ENCODE measurements at places on chromosomes 12 and 14.

DNA sequence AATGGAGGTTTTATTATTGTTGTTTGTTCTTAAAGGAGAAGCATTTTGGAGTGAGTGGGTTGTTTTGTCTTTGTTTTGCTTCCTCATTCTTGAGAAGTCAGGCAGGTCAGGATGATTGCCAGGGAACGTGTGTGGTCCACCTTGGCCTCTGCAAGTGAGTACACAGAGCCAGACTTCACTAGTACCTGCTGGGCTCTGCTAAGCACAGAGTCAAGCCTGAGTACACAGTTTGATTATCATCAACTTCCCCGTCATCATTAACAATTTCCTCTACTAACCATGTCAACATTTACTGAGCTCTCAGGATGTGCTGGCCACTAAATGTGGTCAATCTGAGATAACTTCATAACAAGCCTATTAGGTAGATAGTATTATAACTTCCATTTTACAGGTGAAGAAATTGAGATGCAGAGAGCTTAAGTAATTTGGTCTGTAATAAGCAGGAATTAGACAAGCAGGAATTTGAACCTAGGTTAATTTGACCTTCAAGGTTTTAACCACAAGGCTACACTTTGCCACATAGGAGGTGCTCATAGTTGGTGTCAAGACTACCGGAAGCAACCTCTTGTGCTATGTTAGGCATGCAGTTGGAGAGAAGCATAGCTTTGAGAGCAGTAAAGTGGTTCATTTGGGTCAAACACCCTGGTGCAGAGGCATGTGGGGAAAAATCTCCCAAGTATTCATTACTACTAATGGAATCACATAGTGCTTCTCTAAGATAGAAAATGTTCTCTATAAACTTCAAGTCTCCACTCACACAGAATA lies 178.3 kb downstream of the NUAK1 start:
- DNase-seq, result no peak

GRCh38 chr14:34966413-34966812 lies 16.4 kb upstream of the SRP54 start:
- DNase-seq, result no peak

DNA sequence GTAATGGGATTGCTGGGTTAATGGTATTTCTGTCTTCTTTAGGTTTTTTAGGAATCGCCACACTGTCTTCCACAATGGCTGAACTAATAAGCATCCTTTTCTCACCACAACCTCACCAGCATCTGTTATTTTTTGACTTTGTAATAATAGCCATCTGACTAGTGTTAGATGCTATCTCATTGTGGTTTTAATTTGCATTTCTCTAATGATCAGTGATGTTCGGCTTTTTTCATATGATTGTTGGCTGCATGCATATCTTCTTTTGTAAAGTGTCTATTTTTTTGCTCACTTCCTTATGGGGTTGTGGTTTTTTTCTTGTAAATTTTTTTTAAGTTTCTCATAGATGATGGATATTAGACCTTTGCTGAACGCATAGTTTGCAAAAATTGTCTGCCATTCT lies 377.9 kb downstream of the GALC start:
- DNase-seq, result no peak

- no peak for DNase-seq
Observed at GRCh38 chr12:57012600-57013465, 3.5 kb downstream of the TAC3 start.

DNA sequence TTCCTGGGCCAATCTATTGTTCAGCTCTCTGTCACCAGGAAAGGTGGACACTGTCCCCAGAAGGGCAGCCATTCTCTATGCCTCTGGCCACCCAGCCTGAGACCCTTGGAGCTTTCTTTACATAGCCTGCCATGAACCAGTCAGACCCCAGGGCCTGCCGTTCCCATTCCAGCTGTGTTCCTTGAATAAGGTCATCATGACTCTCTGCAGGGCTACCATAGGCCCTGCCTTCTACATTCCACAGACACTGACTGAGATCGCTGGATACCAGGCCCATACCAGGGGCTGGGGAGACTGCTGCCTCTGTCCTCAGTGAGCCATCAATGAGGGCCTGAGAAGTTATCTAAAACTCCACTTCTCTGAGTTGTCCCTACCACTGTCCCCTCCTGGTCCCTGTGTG lies 75.5 kb downstream of the SYNE3 start:
- DNase-seq, result no peak

DNA sequence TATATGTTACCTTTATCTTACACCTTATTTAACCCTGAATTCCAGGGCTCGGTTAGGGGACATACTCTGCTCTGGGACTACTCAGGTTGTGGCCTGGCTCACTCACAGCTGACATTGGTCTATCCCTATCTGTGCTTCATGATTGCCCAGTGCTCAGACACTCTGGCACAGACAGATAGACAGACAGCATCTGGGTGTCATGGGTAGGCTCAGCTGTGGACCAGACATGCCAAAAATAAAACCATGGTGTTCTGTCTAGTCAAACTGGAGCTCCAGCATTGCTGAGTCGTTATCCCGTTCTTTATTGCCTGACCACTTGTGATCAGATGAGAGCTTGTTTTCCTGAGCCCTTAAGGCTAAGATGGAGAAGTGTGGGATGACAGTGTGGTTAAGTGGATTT lies 29.0 kb downstream of the FBXW8 start:
- DNase-seq, result no peak

DNA sequence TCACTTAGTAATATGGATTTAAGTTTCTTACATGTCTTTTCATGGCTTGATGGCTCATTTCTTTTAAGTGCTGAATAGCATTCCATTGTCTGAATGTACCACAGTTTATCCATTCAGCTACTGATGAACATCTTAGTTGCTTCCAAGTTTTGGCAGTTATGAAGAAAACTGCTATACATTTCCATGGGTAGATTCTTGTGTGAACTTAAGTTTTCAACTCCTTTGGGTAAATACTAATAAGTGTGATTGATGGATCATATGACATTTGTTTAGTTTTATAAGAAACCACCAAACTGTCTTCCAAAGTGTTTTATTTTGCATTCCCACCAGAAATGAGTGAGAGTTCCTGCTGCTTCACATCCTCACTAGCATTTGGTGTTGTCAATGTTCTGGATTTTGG lies 119.2 kb downstream of the NAV3 start:
- no peak for DNase-seq

DNA sequence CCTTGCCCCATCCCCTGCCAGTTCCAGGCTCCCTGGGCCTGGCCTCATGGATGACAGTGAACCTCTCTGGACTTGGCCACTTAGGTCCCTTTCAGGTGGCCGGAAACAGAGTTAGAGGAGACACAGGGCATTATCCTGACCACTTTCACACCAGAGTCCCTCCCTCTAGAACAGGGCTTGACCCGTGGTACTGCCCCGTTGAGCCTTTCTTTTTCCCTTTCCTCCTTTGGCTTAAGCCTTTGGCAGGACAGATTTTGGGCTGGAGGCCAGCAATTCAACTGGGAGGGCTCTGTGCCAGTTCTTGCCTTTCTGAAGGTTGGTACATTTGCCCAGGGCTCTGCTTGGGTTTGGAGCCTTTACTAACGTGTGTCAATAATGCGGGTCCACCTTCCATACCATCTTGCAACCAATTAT lies 22.8 kb downstream of the TPCN1 start:
- DNase-seq, result no peak

- DNase-seq, result no peak
Observed at GRCh38 chr12:111230649-111231048, 138.2 kb downstream of the PHETA1 start.

GRCh38 chr14:100201701-100202100 lies 37.2 kb upstream of the YY1 start:
- DNase-seq, result no peak

DNA sequence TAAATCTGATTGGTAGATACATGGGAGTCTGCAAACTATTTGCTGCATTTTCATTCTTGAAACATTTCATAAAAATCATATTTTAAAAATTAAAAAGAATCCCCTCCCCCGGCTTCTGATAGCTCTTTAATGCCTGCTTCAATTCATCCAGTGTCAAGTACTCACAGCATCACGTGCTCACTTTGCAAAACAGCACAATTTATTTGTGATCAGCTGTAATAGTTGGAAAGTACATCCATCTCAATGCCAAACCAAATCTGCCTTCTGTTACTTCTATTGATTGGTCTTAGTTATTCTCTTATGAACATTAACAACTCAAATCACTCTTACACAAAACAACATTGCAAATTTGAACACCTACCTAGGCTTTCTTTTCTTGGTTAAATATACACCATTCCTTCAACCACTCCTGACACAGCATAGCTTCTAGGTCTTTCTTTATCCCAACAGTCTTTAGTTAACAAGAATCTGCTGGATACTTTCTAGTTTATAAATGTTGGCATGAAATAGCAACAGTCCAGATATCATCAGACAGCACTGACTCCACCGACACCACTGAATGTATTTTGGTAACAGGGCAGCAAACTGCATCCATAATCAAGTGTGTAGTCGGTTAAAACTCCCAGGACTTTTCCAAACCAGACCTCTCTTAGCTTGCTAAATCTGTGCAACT lies 58.0 kb downstream of the PARP11 start:
- no peak for DNase-seq

DNA sequence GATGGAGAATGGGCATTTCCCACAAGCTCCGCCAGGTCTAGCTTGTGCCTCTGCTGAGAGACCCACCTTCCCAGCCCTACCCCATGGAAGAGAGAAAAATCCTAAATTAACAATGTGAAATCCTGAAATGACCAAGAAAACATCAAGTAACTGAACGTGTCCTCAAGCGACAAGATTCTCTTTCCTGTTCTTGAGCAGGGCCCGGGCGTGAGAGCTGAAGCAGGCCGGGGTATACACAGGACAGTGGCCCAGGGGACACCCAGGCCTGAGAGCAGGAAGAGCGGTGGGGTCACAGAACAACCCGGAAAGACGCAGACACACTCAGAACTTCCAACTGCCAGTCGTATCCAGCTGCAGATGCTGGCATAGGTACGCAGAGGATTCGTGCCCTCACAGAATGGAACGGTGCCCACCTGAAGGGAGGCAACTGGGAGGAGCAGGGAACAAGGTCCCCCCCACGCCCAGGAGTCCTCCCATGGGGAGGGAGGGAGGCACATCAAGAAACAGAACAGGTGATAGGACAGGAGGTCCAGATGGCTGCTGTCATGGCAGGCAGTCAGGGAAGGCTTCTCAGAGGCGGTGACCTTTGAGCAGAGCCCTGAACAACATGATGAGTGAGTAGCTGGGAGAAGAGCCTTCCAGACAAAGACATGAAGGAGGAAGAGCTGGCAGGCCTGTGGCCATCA lies 9.1 kb downstream of the RIMBP2 start:
- no peak for DNase-seq

- DNase-seq, result no peak
Observed at GRCh38 chr14:23364164-23365035, 572 bp downstream of the EFS start.

DNA sequence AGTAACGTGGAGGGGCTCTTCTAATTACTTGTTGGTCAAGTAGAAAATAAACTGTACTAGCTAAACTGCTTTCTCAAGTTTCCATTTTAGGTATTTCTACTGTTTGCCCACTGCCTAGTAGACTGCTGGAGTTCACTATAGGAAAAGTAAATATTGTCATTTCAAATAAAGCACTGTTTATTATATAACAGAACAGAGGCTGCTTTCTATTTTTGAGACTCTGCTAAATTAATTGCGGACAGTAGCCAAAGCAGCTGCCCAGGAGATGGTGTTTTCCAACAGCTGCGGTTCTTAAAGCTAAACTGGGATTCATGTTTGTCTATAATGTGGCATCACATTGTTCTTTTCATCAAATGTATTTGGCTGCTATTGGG lies 15.9 kb upstream of the SIX1 start:
- DNase-seq, result no peak

- no peak for DNase-seq
Observed at GRCh38 chr12:52139579-52140062, 52.2 kb downstream of the KRT80 start.

DNA sequence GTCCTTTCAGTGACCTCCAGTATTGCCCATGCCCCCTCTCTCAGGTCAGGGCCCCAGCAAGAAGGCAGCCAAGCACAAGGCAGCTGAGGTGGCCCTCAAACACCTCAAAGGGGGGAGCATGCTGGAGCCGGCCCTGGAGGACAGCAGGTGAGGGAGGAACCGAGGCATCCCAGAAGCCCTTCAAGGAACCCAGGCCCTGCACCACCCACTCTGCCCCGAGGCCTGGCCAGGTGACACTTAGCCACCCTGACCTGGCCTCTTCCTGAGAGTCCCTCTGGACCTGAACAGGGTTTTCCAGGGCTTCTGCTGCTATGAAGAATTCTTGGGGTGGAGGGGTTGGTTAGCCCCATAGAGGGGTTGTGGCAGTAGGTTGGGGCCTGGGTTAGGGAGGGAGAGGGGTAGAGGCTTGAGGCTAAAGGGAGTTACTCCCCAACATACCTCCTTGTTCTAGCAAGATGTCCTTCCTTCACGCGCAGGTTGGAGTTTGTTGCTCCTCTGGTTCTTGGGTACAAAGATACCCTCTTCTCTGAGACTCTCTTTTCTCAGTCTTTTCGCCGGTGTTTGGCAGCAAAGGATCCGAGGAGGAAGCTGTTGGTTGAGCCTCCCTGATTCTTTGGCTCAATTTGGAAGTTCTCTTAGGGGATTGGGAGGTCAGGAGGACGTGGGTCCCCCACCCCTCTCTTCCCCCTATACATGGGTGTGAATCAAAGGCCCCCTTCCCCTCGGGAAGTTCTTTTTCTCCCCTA lies 2.1 kb downstream of the TARBP2 start:
- no peak for DNase-seq

DNA sequence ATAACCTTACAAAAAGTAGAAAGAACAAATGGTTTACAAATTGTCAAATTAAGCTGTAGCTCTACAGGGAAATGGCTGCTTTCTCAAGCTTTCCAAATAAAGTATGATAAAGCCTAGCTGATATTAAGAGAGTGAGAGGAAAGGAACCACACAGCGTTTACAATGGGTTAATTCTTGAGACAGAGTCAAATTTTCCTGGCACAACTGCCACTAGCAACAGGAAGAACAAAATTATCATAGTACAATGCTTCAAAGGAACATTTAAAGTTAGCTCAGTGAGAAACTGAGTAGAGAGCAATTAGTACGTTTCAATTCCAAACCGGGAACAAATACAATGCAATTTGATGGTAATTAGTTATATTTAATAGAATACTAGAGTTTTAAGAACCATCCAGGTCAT lies 116.0 kb downstream of the PPP1R12A start:
- DNase-seq, result no peak

DNA sequence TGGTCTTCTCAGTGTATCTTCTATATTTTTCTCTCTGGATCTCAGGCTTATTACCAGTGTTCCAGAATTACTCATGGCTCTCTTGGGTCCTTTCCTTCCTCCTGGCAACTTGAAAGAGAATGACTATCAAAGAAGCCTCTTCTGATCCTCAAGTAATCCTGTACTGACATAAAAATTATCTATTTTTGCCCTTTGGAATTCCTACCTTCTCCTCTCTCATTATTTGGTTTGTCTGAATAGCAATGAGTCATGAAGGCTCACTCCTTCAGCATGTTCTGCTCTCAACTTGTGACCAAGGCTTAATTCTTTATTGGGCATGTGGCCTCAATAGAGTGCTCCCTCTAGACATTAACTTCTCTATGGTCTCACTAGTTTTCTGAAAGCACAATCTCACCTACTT lies 553.6 kb upstream of the ATP2B1 start:
- DNase-seq, result no peak

- DNase-seq, result no peak
Observed at GRCh38 chr12:18824287-18824686, 86.4 kb downstream of the CAPZA3 start.

GRCh38 chr12:71009430-71010142 lies 89.0 kb upstream of the PTPRR start:
- DNase-seq, result no peak

GRCh38 chr14:68730348-68730747 lies 62.5 kb downstream of the ZFP36L1 start:
- DNase-seq, result no peak

- no peak for DNase-seq
Observed at GRCh38 chr14:76763096-76764041, 2.1 kb downstream of the VASH1 start.
